ENCODE measurements at places on chromosomes 16 and 17.

DNA sequence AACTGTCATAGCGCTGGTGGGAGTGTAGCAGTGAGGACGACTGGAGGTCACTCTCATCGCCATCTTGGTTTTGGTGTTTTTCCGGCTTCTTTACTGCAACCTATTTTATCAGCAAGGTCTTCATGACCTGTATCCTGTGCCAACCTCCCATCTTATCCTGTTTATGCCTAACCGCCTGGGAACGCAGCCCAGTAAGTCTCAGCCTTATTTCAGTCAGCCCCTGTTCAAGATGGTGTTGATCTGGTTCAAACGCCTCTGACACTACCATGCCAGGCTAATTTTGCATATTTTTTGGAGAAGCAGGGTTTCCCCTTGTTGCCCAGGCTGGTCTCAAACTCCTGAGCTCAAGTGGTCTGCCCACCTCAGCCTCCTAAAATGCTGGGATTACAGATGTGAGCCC lies 179.8 kb upstream of the HSBP1 start:
- no peak for DNase-seq

DNA sequence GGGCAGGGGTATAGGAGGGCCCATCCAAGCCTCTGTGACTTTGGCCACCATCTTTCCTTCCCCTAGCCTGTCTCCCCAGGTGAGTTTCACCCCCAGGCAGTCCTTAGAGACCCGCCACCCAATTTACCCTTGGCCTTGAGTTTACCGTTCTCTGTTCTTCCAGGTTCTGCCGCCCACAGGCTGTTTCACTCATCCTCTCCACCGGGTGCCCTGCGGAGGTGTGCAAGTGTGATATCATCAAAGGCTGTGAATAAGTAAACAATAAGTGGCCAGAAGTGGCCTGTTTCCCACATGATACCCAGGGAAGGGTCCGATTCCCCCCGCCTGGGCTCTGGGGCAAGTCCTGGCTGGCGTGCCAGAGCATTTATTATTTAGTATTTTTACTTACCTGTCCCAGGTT lies 15.1 kb upstream of the TLCD3B start:
- DNase-seq: no peak

DNA sequence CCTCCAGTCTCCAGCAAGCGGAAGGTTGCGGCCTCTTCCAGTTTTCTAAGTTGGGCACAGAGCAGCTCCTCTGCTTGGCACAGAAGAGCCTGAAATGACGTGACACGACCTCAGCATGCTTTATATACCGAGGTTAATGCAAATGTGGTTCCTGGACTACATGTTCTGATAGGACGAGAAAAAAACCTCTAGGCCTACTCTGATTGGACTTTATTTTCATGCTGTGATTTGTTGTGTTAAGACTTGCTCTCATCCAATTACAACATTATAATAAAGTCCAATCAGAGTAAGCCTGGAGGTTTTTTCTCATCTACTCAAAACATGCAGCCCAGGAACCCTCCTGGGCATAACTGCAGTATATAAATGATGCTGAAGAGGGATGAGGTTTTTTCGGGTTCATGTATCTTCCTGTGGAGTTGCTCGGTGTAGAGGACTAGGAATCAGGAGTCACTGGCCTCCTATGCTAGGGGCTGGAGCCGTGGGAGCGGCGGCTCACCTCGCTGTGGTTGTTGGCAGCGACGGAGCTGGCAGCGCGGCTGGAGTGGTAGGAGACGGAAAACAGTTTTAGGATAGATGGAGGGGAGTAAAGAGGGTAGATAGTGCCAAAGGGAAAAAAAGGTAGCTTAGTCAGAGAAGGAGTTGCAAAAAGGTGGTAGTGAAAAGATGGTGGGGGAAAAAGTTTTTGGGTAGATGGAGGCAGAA lies 878.0 kb downstream of the KCNJ18 start:
- DNase-seq: no peak

DNA sequence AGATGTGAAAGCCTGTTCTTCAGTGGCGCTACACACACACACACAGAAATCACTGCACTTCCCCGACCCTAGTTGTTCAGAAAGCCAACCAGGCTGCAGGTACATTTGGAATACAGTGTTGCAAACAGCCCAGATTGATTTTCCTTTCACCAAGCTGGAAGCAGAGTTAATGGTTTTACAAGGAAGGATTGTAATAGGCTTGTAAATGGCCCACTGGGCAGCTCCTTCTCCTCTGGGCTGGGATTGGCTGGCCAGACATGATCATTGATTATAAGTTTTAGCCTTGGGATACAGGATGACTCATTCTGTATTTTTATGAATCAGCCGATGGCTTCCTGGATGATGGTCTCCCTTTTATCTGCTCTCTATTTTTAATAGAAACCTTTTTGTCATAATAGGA lies 2.5 kb downstream of the VAT1L start:
- DNase-seq: no peak

- no peak for DNase-seq
Measured at GRCh38 chr17:17978481-17979424, 6.1 kb downstream of the DRC3 start.

- no peak for DNase-seq
Measured at GRCh38 chr17:44014133-44014436, 678 bp downstream of the TMEM101 start.

- DNase-seq: no peak
Measured at GRCh38 chr17:20085283-20085845, 76.2 kb downstream of the SPECC1 start.

DNA sequence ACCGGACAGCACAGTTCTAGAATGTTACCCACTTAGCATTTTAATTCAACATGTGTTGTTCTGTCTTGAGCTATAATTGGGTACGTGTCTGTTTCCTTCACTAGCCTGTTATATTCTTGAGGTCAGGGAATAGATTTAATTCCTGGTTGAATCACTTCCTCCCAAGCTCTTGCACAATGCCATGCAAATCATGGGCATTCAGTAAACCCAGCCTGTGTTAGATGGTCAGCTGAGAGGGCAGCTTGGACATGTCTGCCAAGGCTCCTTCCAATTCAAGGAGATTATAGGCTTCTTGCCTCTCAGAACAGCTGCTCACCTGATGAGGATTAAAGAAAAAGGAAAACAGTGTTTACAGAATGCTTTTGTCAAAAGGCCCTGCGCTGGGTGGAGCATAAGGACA lies 12.6 kb downstream of the C1QTNF1 start:
- DNase-seq: peak; percentile 72

- DNase-seq: no peak
Measured at GRCh38 chr17:14732211-14732610, 431.3 kb downstream of the HS3ST3B1 start.

DNA sequence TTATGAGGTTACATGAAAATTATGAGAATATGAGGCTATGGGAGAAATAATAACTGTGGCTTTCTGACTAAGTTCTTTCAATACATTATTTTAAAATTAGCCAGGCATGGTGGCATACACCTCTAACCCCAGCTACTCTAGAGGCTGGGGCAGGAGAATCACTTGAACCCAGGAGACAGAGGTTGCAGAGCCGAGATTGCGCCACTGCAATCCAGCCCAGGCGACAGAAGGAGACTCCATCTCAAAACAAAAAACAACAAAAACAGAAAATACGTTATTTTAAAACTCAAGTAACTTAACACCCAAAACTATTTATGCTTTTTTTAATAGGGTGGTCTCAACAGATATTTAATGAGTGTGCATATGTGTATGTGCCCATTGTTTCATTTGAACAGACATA lies 2.4 kb upstream of the RFFL start:
- no peak for DNase-seq

DNA sequence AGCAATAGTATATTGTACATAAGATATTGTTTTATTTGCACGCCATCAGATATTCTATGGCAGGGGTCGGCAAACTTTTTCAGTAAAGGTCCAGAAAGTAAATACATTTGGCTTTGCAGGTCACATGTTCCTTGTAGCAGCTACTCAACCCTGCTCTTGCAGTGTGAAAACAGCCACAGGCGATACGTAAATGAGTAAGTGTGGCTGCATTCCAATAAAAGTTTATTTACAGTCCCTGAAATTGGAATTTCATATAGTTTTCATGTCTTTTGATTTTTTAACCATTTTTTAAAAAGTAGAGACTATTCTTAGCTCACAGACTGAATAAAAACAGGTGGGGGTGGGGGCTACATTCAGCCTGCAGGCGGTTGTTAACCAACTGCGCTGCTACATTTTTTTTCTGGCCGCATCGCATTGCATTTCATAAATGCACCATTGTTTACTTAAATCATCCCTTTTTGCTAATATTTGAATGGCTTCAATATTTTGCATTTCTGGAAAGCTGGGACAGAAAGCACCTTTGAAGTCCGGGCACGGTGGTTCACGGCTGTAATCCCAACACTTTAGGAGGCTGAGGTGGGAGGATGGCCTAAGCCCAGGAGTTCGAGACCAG lies 50.5 kb upstream of the HAPSTR1 start:
- DNase-seq: no peak

DNA sequence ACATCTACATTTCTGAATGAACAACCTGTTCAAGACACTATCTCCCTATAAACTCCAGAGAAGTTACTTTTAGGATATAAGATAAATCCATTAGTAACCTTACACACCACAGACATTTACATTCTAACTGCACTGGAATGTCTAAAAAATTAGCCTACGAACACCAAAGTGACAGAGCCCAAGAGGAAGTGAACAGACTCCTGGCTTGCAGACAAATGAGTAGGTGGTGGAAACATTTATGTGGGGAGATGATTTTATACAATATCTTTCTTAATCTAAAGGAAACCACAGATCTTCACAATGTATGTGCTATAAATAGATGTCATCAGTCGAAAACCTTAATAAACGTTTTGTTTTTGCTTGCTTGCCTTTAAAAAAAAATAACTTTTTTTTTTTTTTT lies 18.8 kb downstream of the ZNF652 start:
- no peak for DNase-seq

GRCh38 chr17:6638046-6638908 lies 2.2 kb downstream of the KIAA0753 start:
- DNase-seq: no peak

- DNase-seq: no peak
Measured at GRCh38 chr17:65078441-65079160, 22.1 kb upstream of the GNA13 start.

- no peak for DNase-seq
Measured at GRCh38 chr17:77115510-77115909, 25.3 kb upstream of the SEC14L1 start.

DNA sequence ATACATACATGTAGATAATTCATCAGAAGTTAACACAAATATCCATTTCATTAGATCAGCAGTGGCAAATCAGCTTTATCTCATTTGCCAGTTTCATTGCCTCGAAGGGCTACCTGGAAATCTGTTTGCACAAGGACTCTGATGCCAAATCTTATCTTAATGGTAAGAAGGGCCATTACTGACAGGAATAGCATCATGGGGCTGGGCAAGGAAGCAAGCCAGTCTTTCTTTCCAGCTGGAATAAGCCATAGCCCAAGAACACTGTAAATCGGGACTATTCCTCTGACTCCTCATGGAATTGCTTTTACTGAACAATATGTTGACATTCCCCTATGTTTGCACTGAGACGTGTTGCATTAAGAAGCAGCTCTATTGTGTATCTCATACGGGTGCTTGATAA lies 101.4 kb upstream of the CLEC3A start:
- DNase-seq: no peak

DNA sequence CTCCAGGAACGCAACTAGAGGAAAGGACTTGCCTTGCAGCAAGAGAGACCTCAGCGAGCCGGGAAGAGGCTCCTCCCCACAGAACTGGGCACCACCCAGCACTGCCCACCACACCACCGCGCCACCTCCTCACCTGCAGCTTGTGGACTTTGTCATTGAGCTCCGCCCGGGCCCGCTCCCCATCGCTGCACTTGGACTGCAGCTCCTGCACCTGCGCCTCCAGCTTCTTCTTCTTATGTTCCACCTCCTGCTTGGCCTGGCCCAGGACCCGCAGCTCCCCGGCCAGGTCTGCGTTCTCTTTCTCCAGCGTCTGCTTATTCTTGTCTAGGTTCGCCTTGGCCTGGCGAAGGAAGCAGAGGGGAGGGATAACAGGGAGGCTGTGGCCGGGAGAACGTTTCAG lies 76.7 kb downstream of the NDE1 start:
- no peak for DNase-seq

DNA sequence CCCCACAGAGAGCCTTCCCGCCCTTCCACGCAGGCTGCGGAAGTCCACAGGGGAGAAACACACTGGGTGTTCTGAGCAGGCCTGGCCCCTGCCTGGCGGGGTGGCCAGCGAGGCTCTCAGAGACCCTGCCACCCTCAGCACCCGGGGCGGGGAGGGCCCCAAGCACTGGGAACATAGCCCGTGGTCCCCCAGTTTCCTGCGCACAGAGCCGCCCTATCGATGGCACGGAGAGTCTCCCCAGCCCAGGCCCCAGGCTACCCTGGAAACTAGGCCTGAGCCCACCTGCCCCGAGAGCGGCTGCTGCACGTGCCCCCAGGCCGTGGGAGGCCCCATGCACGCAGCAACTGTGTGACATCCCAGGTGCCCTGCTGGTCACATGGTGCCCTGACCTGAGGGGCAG lies 10.2 kb upstream of the CCDC154 start:
- no peak for DNase-seq

DNA sequence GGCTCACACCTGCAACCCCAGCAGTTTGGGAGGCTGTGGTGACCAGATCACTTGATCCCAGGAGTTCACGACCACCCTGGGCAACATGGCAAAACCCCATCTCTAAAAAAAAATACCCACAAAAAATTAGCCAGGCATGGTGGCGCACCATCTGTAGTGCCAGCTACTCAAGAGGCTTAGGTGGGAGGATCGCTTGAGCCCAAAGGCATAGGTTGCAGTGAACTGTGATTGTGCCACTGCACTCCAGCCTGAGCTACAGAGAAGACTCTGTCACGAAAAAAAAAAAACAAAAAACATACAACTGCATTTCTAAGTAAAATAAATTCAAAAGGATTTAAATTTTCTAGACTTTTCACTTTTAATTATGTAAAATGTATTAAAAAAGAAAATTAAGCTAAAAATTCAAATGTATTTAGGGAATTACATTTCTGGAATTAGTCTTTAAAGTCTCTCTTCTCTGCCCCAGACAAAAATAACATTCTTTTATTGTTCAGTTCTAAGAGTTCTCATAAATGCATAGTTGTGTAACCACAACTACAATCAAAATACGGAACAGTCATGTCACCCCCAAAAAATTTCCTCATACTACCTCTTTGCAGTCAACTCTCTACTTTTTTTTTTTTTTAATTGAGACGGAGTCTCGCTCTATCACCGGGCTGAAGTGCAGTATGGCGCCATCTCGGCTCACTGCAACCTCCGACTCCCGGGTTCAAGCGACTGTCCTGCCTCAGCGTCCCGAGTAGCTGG lies 14.1 kb downstream of the FAM222B start:
- no peak for DNase-seq

DNA sequence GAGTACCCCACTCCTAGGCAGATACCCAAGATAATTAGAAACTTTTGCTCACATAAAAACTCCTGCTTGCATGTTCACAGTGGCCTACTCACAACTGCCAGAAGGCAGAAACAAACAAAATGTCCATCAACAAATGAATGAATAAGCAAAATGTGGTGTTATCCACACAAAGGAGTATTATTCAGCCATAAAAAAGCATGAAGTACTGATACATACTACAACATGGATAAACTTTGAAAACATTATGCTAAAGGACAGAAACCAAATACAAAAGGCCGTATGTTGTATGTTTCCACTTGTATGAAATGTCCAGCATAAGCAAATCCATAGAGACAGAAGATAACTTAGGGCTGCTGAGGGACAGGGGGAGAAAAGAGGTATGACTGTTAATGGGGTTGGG lies 1.9 kb downstream of the HSDL1 start:
- DNase-seq: no peak
